SIG-M5 (cell line): ENCODE measurements at places on chromosomes 7 and 10.

GRCh38 chr10:44125879-44126278 is 259.0 kb downstream of the CXCL12 start:
- no peak for DNase-seq

GRCh38 chr10:24617771-24618396 is 105.8 kb downstream of the ARHGAP21 start:
- no peak for DNase-seq

GRCh38 chr10:125802739-125803138 is 20.3 kb downstream of the UROS start:
- no peak for DNase-seq

DNA sequence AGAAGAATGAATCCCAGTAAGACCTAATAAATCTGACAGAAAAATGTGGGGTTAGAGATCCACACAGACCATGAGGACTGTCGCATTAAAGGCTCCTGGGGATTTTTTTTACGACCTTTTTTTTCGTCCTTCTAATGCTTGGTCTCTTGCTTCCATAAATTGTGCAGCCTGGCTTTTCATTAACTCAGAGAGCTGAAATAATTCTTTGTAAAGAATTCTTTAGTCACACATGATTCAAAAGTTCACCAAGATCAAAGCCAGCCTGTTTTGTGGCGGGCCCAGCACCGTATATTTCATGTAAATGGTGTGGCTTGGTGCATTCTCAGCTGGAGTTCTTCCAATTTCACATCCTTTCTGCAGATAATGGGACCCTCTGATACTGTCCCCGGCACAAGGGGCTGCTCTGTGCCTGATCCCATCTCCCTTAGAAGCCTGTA is 206.6 kb upstream of the BMPER start:
- DNase-seq, result no peak
